ENCODE measurements at places on chromosomes 7 and 10. TPM values are rescaled to one million over a fixed set of nuclear protein-coding genes. Genes with fewer than 3 reads are reported as not detected.

The ERCC6 gene
- 32.7 TPM for total RNA-seq

The GRID2IP gene
- 0.21 TPM for total RNA-seq

The SPDYE5 gene
- total RNA-seq, result not detected

The TMEM26 gene
- not detected for total RNA-seq

The AGR2 gene
- total RNA-seq, result not detected

The AGBL3 gene
- 2.1 TPM for total RNA-seq

The ORC5 gene
- total RNA-seq, result 19.4 TPM

The PTN gene
- total RNA-seq, result not detected

The VWA2 gene
- total RNA-seq, result not detected

Data from mononuclear cell (primary cell).